ENCODE measurements at places on chromosomes 11 and 22.

- no peak for DNase-seq
Observed at GRCh38 chr11:3046641-3047040, 10.6 kb downstream of the CARS1 start.

DNA sequence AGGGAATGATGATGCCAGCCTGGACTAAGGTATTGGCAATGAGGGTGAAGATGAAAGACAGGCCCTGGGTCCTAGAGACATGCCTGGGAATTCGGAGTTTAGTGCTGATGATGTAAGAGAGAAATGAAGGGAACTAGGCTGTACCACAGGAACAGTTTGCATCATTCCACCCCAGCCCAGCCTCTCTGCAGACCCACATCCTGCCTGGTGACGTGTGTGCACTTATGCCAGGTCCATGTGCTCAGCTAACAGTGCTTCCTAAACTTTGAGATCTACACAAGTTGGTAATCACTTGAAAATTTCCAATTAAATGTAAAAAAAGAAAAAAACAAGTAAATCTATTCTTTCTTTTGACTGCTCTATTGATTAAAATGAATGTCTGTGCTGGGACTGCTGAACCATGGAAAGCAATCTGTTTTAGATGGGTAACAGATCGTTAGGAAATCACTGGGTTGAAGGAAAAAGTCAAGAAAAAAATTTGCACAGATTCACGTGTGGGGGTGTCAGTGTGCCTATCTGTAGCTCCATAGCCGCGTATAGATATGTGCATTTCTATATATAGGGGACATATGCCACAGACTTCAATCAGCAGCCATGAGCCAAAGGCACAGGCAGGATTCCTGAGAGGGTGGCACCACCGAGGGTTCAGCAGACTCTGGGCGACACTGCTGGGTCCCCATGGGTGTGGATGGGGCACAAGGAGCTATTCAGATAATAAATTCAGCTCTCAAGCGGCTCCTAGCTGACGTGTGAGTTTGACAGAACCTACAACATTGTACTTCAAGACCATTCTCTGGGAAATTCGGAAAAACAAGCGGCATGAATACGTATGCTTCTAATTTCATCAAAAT, 131.1 kb upstream of the OPCML start:
- no peak for DNase-seq

- DNase-seq = no peak
Observed at GRCh38 chr11:62922189-62922589, 1.0 kb upstream of the CHRM1 start.

DNA sequence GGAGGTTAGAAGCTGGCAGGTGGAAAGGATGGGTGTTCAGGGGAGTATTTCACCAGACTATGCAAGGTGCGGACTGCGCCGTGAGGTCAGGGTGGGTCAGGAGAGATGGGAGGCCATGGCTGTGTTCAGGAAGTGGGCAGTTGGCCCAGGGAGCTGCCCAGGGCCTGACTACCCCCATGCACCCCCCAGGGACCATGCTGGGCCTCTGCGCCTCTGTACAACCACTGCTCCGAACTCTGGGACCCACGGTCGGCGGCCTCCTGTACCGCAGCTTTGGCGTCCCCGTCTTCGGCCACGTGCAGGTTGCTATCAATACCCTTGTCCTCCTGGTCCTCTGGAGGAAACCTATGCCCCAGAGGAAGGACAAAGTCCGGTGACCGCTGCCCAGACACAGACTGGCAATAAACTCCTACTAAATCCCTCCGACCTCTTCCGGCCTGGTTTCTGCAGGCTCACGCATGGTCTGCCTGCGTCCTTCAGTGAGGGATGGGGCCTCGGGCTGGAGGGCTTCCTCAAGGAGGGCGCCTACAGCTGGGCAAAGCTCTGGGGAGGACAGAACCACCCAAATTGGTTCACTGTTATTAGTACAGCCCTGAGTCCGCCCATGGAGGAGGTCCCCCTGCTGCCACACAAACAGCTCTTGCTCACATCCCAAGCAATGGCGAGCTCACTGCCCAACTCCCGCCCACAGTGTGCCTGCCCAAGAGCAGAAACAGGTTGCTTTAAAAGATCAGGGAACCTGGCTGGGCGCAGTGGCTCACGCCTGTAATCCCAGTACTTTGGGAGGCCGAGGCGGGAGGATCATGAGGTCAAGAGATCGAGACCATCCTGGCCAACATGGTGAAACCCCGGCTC, 4.2 kb downstream of the PHLDA2 start:
- no peak for DNase-seq

DNA sequence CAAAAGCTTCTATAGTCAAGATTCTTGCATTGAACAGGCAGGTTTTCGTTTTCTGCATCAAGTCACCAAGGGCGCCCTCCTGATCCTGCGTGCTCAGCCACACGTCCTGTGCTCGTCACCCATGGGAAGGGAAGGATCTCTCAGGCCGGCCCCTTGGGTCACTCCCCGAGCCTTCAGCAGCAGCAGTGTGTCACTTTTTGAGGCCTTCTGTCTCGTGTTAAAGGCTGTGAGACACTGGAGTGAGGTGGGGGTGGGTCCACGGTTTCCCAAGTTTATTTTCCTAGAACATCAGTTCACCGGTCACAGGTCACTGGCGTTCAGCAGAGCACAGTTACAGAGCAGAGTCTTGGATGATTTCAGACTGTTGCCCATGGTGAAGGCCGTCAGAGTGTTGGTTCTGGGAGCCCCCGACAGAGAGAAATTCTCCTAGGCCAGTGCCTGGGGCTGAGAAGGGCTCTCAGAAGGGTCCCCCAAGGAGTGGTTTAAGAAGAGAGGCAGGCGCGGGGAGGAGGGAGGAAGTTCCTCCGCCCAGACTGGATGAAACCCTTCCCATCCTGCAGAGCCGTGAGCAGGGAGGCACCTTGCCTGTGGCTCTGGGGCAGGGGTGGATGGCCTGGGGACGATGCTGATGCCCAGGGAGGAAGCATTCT, 13.5 kb upstream of the ADORA2A start:
- DNase-seq = no peak

- peak; percentile 73 for DNase-seq
Observed at GRCh38 chr11:8959546-8960166, 4.6 kb downstream of the TMEM9B start.

GRCh38 chr11:76131671-76132631, 74.4 kb downstream of the WNT11 start:
- DNase-seq = no peak

DNA sequence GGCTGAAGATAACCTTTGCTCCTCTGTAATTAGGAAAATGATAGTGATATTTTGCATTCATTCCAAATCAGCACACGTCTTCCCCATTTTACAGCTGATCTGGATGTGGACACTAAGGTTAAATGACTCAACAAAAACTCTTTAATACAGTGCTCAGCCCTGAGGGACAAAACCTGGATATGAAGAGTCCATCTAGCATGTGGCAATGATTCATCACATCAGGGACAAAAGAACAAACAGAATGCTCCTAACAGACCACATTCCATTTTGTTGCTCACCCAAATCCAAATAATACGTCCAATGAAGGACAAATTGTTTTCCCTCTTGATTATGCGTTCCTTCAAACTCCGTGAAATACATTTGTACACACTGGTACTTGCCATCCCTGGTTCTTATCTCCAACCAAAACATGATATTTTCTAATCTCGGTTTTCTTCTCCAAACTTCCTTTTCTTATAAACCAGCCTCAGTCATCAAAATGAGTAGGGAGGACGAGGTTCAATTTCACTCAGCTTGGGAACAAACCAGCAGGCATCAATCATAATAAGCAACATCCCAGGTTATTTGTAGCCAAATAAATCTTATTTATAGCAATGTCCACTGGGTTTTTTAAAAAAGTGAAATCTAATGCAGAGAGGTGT, 53.7 kb upstream of the MTMR2 start:
- DNase-seq = peak; percentile 98
